ENCODE measurements at places on chromosomes 3 and 15.
A peak's percentile ranks its signal among the peaks of the same experiment; 100 is the strongest.

DNA sequence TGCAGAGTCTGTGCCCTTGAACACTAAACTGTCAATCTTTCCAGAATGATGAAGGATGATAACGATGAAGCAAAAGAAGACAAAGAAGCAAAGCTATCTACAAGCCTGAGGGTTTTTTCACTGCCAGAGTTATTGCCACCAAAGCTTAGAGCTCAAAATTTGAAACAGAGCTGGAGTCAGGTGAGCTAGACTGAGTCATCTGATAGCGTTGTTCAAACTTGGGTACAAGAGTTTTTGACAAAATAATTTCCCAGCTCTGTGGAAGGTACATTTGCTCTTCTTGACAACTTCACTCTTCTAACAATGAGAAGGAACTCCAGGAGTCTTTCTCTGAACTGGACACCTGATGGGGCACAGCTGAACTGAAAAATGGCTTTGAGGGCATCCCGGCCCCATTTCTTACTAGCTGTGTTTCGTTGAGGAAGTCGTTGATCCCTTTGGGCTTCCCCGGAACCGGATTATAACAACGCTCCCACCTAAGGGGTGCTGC lies 715 bp downstream of the MCCC1 start:
- DNase-seq = no peak

- no peak for DNase-seq
Observed at GRCh38 chr3:123379041-123379830, 69.7 kb downstream of the ADCY5 start.

- DNase-seq = no peak
Observed at GRCh38 chr3:158847885-158848284, 46.0 kb downstream of the MFSD1 start.

- DNase-seq = no peak
Observed at GRCh38 chr3:141202682-141203081, 28.9 kb upstream of the PXYLP1 start.

- DNase-seq = no peak
Observed at GRCh38 chr3:105816833-105817232, 52.0 kb downstream of the CBLB start.

- DNase-seq = no peak
Observed at GRCh38 chr3:61933798-61934504, 372.6 kb downstream of the PTPRG start.

DNA sequence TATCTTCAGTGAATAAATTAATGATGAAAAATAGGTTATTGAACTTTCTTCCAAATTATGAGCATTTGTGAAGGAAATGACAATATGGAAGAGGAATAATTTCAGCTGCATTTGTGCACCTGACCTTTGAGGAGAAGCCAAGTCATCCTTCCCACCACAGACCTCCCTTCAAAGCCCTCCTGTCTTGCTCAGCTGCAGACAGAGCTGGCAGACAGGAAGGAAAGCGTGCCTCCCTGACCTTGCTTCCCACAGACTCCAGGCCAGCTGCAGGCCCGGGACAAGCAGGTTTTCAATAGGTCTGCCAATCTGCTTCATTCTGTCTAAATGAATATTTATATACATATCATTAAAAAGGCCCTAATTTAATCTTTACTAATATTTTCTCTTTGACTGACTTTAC lies 152.9 kb upstream of the RBMS3 start:
- DNase-seq = no peak

DNA sequence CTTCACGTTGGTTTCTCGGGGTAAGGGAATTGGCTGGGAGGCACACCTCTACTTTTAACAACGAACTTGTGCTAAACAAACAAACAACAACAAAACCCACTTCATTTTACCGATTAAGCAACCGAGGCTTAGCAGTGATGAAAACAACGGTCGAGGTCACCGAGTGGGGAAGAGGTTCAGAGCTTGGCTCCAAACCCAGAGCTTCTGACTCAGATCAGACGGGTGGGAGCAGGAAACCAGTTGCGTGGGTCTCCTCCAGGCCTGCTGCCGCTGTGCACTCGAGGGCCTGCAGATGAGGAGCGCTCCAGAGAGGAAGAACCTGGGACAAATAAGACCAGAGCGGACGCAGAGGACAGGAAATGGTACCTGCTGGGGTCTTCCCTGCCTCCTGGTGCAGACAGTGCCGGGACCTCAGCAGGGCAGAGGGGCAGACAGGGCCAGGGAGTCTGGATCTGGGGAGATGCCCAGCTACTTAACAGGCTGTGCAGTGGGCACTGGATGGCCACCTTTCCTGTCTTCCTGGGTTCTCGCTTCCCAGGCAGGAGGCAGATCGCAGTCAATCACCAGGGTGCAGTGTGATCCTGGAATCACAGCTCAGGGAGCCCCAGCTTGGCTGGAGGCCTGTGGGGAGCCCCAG lies 99.0 kb upstream of the MEF2A start:
- no peak for DNase-seq

DNA sequence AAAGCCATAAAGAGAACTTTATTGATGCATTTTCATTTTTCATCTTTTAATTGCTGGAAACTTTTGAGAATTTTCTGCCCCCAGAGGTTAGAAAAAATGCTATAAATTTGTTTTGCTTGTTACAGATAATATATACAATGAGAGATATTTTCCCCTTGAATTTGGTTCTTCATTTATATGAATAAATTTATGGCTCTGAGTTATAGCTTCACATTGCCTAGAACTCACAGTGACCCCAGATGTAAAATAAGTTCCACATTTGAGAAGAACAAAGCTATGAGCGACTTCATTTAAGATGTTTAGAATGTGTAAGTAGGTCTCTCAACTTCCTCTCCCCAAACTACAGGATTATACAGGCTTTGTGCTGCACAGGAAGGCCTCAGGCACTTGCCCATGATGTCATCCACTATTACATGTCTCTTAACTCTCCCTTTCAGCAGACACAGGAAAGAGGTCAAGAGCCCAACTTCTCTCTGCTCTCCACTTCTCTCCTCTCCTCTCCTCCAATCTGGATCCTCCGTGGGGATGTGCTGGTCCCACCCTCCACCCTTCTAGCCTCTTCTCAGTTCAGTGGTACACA lies 92.8 kb downstream of the DUT start:
- no peak for DNase-seq

- no peak for DNase-seq
Observed at GRCh38 chr3:55828712-55829111, 341.6 kb upstream of the WNT5A start.

DNA sequence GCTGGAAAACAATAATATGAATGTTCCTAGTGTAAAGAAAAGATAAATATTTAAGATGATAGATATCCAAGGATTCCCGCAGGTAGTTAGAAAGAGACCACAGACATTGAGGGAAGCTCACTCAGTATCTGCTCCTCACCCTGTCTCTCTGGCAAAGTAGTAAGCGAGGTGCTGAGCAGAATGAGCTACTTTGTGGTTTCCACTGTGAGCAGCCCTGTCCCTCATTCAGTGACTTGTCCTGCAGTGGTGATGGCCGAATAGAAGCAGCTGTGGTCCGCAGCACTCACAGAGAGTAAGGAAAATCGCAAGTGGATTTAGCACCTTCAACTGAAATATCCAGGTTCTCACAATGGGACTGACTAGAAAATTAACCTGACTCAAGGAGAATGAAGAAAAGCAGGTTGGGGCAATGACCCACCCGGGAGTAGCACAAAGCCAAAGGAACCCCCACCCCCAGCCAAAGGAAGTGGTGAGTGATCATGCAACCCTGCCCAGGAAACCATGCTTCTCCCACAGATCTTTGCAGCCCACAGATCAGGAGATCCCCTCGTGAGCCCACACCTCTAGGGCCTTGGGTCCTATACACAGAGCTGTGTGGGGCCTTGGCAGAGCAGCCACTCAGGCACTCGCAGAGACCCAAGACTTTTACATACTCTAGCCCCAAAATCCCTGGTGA lies 21.8 kb upstream of the SLC25A38 start:
- DNase-seq = no peak

GRCh38 chr15:68484220-68484619 lies 52.3 kb upstream of the ITGA11 start:
- no peak for DNase-seq

DNA sequence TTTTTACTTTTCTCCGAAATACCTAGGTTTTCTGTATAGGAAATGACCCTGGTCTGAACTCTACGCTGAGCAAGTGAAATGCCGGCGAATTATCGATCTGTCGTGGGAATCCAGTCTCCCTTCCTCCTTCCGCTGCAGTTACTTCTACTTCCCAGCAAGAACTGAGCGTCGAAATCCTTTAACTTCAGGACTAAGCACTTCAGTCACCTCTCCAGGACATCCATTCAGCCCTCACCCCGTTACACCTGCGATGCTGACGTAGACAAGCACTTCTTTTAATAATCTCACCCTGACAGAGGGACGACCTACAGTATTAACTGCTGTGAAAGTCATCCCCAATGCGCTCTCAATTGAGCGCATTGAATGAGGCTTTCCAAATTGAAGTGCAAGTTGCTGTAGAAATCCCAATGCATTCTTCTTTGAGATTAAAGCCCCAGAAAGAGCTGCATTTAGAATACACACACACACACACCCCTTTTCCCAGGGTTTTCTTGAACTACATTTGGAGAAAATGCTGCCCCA lies 1.3 kb downstream of the TOP2B start:
- peak; percentile 10 for DNase-seq

DNA sequence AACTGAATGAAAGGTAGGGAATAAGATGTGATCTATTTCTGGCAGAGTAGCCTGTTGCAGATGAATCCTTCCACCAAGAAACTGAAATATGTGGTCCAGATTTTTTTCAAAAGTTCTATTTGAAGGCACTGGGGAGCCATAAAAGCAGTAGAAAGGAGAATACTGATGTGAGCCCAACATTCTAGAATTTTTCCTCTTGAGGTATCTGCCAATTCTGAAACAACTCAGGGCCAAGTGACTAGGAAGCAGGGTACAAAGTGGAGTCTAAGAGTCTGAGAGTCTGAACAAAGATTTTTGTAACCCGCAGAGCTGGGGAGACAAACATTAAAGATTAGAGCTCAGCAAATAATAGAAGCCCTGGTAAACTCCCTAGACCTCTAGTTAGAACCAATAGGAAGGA lies 58.3 kb upstream of the SLCO3A1 start:
- DNase-seq = no peak

DNA sequence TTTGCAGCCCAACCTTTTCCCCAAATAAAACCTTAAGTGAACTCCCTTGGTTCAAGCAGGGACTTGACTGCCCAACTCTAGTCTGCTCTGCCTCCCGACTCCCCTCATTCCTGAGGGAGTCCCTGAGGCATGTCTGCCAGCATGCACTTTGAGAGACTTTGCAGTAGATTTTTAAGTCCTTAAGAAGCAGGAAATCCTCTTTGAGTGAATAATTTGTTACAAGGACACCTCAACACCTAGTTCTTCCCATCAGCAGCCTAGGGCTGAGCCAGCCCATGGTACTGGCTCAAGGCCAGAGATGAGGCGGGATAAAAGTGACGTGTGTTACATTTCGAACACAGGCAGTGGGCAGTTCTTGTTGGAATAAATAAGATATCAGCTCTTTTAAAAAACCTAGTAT lies 204.3 kb upstream of the SLC2A2 start:
- no peak for DNase-seq

DNA sequence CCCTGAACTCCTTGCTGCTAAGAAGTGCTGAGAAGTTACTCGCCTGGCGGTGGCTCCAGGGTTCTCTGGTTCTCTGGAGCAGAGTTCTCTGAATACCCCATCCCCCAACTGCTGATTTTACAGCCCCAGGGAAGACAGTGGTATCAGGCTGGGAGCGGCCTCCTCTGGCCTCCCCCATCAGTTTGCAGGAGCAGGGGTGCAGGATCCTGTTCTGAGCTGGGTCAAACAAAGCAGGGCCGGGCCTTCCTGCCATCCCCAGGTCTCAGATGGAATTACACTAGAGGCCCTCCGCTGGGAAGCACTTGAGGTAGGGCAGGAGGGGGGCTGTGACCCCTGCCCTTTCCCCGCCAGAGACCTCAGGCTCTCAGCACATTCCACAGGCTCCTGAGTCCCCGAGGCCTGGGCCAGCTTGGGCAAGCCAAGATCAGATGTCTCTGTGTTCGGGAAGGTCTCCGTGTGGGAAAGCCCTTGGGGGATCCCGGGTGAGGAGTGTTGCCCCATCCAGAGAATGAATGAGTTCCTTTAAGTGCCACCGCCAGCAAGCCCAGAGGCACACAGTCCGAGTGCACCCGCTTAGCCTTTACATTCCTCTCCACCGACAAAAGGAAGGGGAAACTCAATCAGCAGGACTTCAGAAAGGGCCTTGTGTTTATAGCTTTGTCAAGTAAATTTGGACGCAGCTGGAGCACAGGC lies 149.9 kb downstream of the LRRK1 start:
- no peak for DNase-seq

DNA sequence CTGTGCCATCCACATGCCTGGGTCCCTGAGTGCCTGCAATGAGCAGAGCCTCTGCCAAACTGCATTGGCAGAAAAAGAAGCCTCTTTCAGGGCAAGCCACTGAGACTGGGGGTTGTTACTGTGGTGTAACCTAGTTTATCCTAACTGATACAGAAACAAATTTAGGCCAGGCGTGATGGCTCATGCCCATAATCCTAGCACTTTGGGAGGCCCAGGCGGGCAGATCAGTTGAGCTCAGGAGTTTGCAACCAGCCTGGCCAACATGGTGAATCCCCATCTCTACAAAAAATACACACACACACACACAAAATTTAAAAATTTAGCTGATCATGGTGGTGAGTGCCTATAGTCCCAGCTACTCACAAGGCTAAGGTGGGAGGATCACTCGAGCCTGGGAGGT lies 221.6 kb downstream of the TBC1D2B start:
- DNase-seq = no peak

DNA sequence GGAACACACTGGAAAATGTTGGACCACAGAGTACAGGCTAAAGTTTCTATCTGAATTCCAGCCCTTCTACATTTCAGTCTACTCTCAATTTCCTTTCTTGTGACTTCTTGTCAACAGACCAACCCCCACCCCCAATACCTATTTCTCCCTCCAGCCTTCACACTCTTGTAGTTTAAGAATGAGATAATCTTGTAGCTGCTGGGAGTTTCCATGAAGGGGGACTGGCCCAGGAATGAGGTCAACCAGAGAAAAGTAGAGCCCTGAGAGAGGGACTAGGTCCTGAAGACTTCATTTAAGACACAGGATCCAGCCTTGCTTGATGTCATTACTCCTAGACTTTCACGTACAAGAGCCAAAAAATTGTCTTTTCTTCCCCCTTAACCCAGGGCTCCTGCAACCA lies 29.5 kb upstream of the FAM107A start:
- DNase-seq = no peak

DNA sequence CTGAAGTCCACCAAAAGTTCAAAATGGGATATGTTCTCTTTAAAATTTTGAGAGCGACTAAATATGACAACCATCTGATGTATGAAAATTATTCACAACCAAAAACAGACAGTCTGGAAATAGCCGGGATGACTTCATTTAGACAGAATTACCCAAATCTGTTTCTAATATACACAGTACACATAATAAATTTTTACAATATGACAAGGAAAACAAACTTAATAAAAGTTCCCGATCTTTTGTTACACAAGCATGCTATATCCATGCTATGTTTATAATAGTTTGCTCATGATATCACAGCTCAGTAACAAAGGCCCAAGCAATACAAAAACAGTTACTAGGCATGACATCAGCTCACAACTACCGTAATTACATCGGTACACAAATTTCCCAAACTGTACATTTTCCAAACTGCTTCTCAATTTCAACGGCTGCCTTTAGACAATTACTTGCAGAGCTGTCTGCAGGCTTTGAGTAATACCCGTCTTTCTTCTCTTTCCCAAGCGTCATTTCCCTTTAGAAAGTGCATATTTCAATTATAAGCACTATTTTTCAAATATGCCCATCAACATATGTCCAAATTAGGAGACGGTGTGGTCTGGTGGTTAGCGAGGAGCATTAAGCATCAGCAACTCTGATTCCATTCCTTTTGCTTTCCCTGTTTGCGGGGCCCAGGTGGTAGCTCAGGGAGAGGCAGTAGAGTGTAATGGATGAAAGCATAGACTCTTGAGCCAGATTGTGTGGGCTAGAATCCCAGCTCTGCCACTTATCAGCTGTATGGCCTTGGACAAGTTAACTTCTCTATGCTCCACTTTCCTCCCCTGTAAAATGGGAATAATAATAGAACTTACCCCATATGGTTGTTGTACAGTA lies 481.2 kb downstream of the FOXP1 start:
- DNase-seq = no peak

Data from stimulated activated CD4-positive, alpha-beta T cell treated with anti-CD3 and anti-CD28 coated beads, Interleukin-2, amount 100 ng/mL, for 24 hours (primary cell).